SJSA1 (cell line): ENCODE measurements at places on chromosomes 5 and 9. TPM values are rescaled to one million over a fixed set of nuclear protein-coding genes. Genes with fewer than 3 reads are reported as not detected.

The PCDHGA1 gene
- 2.2 and 3.1 TPM in 2 replicates for total RNA-seq

The PCDHGA4 gene
- total RNA-seq: 1.2 and 1.7 TPM in 2 replicates

- no peak for DNase-seq
These were observed 1300.1 kb upstream of the ACO1 start for GRCh38 chr9:31084350-31084749.

The TAF1L gene
- not detected in 2 replicates for total RNA-seq

DNA sequence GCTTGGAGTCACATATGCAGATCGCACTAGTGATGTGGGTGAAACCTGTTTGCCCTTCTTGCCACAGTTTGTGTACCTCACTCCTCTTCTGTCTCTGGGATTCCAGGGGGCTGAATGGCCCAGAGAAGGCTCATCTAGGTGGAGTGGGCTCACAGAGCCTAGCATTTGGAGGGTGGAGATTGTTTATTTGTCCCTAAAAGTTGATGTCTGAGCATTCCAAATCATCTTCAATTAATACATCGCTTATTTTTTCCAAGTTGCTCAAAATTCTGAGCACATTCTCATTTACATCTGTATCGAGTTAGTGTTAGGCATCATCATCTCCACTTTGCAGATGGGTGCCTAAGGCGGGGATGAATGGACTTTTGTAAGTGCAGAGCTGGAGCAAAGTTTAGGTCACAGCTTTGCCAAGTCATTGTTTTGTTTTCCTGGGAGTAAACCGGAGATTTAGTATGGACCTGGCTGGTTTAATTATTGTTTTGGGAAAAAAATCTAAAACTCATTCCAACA, 2.0 kb downstream of the ABL1 start:
- no peak for DNase-seq

The GM2A gene
- 16.7 and 27.4 TPM in 2 replicates for total RNA-seq

GRCh38 chr5:37197340-37198050, 51.7 kb downstream of the CPLANE1 start:
- DNase-seq: no peak

DNA sequence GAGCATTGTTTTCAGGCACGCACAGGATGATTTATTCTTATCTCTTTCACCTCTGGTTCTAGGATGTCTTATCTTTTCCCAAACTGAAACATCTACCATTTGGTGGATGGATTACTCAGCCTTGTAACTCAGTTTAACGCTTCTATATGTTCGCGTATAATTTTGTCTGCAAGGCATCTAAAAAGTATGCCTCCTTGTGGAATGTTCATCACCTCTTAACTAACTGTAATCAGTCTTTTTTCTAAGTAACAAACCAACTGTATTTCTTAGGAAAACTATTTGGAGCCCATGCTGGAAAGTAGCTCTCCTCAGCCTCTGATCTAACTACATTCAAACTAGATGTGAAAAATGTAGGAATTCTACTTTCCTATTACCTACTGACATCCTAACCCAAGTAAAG, 11.5 kb upstream of the F2RL2 start:
- no peak for DNase-seq
